Stimulated activated CD4-positive, alpha-beta T cell treated with anti-CD3 and anti-CD28 coated beads, Interleukin-12 subunit alpha, Interleukin-12 subunit beta, amount 100 ng/mL, for 48 hours (primary cell): ENCODE measurements at places on chromosomes 16 and 17.
A peak's percentile ranks its signal among the peaks of the same experiment; 100 is the strongest.

DNA sequence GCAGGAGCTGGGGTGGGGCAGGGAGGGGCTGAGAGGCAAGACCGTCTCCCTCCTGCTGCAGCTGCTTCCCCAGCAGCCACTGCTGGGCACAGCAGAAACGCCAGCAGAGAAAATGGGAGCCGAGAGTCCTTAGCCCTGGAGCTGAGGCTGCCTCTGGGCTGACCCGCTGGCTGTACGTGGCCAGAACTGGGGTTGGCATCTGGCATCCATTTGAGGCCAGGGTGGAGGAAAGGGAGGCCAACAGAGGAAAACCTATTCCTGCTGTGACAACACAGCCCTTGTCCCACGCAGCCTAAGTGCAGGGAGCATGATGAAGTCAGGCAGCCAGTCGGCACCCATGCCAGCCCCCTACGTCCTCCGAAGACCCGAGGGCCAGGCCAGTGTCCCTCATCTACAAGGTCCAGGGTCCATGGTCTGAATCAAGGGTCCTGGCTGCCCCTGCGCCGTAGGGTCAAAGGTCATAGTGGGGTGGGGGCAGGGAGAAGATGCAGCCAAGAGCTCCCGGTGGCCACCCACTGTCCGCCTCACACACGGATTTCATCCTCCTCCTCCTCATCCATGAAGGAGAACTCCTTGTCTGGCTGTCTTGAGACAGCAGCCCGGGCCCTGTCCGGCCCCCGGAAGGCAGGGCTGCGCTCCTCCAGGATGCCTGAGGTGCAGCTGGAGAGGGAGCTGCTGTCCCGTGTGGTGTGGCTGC, 23.4 kb upstream of the CPSF4L start:
- no peak for DNase-seq

GRCh38 chr16:2610781-2611498, 71.4 kb upstream of the KCTD5 start:
- no peak for DNase-seq

DNA sequence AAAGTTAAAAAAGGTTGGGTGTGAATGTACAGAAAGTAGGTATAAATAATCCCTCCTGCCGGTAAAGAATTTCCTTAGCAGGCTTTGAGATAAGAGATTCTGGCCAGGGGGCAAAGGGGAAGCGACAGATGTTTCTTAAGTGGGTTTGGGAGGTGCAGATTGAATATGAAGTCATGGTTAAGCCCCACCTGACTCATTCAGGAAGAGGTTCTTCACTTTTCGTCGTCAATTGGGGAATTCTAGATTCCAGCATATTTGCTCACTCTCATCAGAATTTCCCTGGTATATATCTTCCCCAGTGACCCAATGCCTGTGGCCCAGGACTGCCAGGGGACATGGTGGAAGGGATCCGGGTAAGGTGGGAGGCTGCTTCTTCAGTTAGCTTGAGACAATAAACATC, 127.8 kb downstream of the CPPED1 start:
- DNase-seq: no peak

GRCh38 chr17:50269477-50270434, 4.5 kb upstream of the TMEM92 start:
- DNase-seq: peak; percentile 65

- no peak for DNase-seq
Measured at GRCh38 chr17:20203018-20203417, 193.9 kb downstream of the SPECC1 start.

- DNase-seq: no peak
Measured at GRCh38 chr17:8081876-8082275, 5.6 kb downstream of the ALOX12B start.

DNA sequence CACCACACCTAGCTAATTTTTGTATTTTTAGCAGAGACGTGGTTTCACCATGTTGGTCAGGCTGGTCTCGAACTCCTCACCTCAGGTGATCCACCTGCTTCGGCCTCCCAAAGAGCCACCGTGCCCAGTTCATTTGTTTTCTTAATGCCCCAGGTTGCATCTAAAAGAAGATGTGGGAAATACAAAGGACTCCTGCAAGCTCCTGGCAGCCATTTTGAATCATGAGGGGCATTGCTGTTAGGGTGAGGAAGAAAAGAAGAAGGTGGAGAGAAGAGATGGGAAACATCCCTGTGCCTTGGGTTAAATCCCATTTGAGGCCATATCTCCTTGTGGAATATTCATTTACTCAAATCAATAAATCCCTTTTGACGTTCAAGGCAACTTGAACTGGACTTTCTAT, 365.3 kb upstream of the ERCC4 start:
- no peak for DNase-seq

DNA sequence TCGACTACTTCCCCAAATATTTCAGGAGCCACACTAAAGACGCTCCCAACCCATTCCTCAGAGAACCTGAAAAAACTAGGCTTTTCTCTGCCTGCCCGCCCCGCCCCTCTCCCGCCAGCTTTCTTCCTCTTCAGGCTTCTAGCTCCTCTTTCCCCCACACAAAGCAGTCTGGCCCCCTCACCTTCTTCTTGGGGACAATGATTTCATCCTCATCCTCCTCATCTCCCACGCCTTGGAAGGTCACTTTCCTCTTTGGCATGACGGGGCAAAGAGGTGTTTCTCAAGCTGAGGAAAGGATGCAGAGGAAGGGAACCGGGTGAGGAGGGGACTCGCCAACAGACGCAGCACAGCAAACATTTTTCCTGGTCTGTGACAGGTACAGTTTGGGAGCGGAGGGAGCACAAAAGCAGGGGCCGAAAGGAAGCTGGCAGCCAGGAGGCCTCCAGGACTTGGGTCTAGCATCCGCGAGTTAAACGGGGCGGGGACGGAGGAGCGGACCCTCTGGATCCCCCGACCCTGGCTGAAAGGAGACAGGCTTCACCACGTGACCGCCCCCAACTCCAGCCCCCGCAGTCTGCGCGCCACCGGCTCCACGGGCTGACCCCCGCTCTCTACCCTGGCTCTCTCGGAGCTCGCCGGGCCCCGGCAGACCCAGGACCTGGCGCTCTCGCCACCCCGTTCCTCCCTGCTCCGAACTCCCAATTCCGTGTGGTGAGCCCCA, 525 bp downstream of the CD2BP2 start:
- DNase-seq: no peak

DNA sequence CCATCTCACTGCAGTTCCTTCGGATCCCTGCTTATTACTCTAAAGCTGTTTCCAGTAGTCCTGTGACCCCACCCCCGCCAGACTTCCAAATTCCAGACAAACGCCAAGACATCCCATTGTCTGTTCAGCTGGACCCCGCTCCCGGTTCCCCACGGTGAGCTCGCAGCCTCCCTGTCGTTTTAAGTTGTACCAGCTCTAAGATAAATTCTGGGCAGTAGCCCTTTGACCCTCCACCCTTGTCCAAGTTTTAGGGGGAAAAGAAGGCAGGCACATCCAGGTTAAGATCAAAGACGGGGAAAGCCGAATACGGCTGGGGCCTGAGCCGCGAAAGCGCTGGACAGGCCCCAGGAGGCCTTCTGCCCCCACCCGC, 589 bp downstream of the ARL6IP1 start:
- DNase-seq: no peak

- no peak for DNase-seq
Measured at GRCh38 chr17:10668775-10669174, 11.7 kb upstream of the MYH3 start.

DNA sequence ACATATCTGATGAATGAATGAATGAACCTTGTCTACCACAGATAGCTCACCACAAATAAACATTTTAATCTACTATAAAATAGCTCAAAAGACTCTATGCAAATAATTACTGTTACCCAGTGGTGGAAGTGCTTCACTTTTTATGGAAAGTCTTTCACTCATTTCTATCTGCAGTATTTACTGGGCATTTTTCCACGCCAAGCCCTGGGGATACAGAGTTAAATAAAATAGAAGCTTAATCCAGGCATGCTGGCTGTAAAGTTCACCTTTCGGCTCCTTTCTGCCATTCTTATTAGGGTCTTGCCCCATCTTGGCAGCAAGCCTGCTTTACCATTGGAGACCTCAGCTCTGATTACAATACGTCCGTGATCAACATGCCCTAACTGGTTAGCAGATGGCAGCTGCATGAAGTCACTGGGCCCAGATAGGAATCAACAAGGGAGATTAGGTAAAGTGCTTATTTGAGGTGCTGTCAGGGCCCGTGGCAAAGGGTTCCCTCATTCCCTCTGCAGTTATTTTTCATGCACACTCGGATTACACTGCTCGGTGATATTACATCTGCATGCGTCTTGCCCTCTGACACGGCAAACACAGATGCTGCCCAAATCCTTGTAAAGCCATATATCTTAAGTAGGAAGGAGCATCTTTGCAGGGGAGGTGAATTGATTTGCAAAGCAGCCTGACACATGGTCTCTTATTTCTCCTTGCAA, 648.9 kb downstream of the WWOX start:
- no peak for DNase-seq

- no peak for DNase-seq
Measured at GRCh38 chr16:22070361-22071330, 21.7 kb upstream of the VWA3A start.

- DNase-seq: no peak
Measured at GRCh38 chr17:3039736-3040135, 23.7 kb downstream of the OR1D5 start.

DNA sequence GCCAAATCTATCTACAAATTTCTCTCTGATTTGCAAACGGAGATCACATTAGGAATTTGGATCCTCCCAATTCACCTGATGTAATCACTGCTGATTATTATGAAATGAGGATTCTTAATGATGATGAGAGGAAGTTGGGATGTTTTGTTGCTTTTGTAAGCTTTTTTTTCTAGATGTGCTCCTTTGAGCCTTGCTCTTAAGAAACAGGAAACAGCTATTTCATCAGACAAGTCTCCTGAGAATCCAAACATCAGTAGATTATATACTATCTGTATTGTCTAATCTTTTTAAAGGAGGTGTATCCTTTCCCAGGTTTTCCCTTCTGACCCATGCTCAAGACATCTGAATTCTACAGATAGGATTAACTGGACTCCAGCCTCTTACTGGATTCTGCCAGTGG, 73.3 kb downstream of the KIF2B start:
- DNase-seq: no peak

DNA sequence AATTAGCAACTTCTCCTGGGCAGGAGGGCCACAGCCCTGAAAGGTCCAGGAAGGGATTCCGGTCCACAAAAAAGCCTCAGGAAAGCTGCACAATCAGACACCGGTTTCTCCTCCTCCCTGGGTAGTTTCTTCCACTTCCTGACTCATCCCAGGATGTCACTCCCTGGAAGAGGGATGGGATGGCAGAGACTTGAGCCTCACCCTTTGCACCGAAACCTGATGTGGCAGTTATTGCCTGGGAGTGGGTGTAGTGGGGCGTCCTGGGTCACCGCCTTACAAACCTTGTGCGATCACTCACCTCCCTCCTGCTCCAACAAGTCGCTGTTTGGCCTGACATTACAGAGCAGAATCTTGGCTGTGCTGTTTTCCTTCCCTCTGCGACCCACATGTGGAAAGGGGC, 70.8 kb downstream of the LYRM1 start:
- no peak for DNase-seq

- DNase-seq: no peak
Measured at GRCh38 chr16:50079397-50080140, 13.8 kb downstream of the HEATR3 start.

DNA sequence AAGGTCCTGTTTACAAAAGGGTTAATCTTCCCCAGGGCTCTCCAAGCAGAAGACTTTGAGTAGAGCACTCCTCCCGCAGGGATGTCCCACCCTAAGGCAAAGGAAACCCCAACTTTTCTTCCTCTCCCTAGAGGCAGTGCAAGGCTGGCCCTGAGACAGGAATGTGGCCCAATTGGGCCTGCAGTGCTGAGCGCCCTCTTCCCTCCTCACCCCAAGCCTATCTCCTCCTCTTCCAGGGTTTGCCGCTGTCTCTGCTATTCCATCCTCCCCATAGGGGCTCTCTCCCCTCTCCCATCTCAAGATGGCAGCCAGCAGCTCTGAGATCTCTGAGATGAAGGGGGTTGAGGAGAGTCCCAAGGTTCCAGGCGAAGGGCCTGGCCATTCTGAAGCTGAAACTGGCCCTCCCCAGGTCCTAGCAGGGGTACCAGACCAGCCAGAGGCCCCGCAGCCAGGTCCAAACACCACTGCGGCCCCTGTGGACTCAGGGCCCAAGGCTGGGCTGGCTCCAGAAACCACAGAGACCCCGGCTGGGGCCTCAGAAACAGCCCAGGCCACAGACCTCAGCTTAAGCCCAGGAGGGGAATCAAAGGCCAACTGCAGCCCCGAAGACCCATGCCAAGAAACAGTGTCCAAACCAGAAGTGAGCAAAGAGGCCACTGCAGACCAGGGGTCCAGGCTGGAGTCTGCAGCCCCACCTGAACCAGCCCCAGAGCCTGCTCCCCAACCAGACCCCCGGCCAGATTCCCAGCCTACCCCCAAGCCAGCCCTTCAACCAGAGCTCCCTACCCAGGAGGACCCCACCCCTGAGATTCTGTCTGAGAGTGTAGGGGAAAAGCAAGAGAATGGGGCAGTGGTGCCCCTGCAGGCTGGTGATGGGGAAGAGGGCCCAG, 1.0 kb downstream of the PRRT2 start:
- no peak for DNase-seq

GRCh38 chr17:74712756-74713155, at the start of gene CD300LF:
TSS of gene CD300LF (minus strand) at chr17:74712923. CDS start at chr17:74712866, 57 bp downstream.
- DNase-seq: no peak

DNA sequence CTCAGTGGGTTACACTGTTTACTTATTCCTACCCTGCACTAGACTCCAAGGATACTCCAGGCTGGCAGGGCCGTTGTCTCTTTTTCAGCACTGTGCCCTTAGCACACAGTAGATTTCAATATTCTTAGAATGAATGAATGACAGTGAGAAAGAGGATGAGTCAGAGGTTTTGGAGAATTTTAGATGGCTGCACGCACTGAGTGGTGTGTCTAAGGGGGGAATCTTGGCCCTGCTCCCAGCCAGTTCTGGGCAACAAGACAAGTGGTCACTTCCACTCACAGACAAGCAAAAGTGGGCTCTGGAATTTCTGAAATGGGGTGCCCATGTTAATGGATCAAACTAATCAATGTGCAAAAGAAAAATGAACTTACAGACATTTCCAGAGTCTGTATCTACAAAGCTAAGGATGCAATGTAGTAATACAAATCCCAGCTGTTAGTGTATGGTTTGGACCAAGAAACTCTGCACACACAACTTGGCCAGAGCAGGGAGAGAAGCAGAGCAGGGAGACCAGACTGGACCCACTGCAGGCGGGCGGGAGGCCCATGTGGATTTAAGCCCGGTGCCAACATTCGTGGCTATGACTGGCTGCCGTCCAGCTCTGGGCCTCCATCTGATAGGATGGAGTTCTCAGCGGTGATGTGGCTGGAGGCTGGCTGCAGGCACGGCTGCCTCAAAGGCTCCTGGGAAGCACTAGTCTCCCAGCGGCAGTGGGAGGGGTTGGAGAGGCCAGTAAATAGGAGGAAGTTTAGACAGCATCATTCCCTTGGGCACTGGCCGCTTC, 95.6 kb upstream of the CDYL2 start:
- DNase-seq: no peak

GRCh38 chr16:87625241-87625797, 23.0 kb downstream of the JPH3 start:
- no peak for DNase-seq
